NCI-H1092 treated with DMSO at 0.1 percent for 48 hours (cell line): ENCODE measurements at places on chromosomes 2 and 18.

GRCh38 chr2:98691303-98691702 is 39.6 kb downstream of the MGAT4A start:
- no peak for DNase-seq

DNA sequence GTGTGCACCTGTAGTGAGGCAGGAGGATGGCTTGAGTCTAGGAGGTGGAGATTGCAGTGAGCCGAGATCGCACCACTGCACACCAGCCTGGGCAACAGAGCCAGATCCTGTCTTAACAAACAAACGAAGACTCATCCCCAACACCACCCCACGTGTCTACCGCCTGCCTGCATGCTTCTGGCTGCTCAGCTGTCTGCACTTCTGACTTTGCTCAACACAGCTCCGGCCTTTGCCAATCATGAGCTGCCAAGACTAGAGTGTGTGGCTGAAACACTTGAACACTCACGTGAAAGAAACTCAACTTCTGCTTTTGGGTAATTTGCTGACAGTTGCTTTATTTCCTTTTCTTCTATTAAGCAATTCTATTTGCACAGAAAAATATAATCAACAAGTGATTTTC is 32.1 kb upstream of the SP3 start:
- no peak for DNase-seq

DNA sequence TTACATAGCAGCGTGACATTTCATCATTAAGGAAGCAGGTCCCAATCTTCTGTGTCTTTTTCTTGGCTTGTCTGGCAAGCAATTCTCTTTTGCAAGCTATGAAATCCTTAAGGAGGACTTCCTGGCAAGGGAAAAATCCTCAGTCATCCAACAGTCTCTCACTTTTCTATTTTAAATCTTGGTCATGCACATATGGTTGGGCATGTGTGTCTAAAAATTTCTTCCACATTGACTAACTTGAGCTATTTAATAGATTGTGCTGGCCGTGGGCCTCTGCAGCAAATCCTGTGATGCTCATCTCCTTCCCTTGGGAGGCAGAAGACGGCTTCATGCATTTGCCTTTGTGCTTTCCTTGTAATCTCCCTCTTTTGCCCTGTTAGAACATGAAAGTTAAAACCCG is 634.3 kb upstream of the FANCL start:
- DNase-seq, result no peak

GRCh38 chr2:158823486-158824237 is 28.5 kb downstream of the DAPL1 start:
- peak; percentile 44 for DNase-seq

DNA sequence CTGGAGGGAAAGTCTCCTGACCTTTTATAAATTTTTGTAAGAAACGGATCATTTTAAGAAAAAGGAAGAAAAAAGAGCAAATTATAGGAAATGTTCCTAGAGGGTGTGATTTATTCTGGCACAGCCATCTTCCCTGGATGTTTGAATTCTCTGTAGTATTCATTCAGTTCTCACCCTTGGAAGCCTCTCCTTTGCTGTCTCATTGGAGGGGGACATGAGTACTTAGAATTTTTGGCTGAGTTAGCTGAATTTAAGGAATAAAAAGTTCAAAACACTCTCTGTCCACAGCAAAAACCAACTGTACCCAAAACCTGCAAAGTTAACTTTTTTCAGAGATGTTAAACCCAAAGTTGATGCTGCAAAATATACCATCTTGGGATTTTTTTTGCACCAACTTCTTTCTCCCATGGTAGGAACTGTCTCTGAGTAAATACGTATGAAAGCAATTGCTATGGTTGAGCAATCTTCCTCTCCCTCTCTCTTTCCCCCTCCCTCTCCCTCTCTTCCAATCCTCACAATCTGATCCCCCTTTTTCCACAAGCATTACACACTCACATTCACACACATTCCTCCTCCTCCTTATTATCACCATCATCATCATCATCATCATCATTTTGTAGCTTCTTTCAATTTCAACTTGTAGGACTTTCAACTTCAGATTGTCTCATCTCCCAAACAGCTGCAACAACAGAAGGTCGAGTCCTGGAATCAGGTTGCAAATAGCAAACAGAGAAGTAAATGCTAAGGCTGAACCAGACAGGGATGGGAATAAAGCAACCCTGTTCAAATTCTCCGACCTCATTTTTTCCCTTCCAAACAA is 183.7 kb downstream of the GFPT1 start:
- DNase-seq, result no peak

- DNase-seq, result no peak
Measured at GRCh38 chr18:59719544-59720181, 22.4 kb upstream of the CCBE1 start.

GRCh38 chr18:68299906-68300305 is 415.0 kb downstream of the TMX3 start:
- DNase-seq, result no peak
